ENCODE measurements at places on chromosomes 16 and 17.
A peak's percentile ranks its signal among the peaks of the same experiment; 100 is the strongest.

DNA sequence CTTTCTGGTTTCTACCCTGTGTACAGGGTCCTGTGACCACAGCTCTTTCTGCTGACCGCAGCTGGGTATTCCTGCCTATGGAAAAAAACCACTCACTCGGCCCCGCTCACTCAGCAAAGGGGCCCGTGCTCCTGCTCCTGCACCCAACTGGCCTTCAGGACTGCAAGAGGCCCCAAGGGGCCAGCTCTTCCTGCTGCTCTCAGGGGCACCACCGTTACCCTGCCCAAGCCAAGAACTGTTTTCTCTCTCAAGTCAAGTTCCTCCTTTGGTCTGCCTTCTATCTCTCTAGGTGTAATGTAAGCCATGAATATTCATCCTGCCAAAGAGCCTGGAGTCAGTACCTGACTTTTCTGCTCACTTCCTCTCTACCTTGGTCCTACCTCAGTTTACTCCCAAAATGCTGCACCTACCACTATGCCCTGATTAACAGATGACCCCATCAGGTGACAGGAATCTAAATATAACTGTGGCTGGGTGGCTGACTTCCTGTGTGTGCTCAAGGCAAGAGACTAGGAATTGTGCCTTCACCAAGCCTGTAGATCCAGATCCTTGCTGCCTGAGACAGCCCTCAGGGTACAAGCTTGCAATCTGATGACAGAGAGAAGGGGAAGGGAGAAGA lies 20.4 kb upstream of the SCIMP start:
- DNase-seq = no peak

- peak; percentile 58 for DNase-seq
Measured at GRCh38 chr16:31508706-31509195, 560 bp upstream of the RUSF1 start.

- DNase-seq = no peak
Measured at GRCh38 chr16:68629351-68629910, 15.7 kb upstream of the CDH3 start.

DNA sequence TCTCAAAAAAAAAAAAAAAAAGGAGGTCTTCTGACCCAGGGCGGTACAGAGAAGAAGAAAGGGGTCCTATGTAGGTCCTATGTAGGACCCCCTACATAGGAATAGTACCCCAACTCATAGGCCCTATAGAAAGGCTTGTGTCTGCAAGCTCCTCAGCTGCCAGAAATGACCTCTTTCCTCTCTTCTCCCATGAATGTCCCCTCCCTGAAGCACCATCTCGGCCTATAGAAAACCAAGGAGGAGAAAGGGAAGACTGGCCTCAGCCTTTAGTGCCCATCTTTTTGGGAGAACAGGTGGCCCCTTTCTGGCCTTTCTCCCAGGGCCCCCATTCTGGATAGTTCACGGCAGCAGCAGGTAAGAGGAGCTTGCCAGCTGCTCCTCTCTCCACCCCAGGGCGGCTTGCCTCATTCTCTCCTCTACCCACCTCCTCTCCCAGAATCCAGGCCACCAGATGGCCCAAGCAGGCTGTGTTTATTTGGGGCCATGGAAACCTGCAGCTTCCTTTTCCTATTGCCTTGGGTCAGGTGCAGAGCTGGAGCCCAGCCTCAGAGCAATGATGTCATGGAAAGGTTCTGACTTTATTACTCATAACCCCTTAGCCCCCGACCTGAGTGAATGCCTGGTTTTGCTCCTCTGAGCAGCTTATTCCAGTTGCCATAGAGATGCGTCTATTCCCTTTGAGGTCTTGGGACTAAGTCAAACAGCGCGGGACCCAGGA lies 1.6 kb upstream of the MRPL58 start:
- no peak for DNase-seq

DNA sequence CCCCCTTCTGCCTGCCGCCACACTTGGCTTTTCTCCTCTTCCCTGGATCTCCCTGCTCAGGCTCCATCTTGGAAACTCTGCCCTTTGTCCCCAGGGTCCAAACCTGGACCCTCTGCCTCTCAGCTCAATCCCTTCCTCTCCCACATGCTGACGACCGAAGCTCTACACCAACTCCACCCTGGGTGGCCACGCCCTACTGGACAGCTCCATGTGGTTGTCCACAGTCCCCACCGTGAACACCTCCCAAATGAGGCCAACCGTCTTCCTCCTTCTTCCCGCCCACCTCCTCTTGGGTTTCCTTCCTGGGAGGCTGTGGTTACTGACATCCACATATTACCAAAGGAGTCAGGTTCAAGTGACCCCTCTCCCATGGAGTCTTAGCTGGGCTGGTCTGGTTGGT lies 22.6 kb upstream of the MLKL start:
- no peak for DNase-seq

DNA sequence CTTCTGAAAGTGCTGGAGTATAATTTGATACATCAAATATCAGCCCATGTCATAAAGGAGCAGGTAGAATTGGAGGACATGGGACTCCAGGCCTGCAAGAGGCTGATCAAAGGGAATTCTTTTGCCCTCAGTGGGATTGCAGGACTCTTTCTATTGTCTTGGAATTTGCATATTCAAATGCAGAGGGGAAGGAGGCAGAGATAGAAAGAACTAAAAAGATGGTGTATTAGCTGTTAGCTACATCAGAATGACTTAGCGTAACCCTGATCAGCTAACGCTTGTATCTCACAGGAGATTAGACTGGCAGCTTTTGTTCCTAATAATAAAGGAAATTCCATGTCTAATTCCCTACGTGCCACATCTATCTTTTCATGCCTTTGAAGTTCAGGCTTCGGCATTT lies 1014.7 kb upstream of the RBFOX1 start:
- no peak for DNase-seq

DNA sequence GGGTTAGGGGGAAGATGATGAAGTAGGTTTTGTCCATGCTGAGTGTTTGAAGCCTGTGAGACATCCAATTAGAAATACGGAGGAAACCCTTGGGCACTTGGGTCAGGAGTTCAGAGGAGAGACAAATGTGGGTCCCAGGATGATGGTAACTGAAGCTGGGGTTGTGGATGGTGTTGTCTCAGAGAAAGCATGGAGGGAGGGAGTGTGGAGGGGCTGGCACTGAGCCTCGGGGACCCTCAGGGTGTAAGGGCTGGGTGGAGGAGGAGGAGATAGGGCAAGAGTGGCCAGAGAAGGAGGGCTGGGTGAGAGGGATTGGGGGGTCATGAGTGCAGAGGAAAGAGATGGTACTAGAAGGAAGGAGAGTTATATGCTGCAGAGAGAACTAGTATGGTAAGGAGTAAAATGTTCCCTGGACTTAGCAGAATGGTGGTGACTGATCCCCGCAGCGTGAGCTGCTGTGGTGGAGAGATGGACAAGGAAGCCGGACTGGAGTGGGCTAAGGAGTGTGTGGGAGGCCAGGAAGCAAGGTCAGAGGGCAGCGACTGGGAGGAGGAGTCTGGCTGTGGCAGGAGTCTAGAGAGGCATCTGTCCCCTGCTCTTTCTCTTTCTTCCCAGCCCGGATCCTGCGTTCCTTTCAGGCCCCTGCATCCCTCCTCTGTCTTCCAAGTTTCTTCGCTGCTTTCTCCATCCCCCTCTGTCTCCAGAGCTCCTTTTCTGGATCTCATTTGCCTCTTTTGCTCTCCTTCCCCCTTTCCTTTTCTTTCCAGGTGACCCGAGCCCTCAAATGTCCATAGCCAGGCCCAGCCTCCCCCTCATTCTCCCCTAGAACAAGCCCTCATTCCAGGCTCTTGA lies 3.9 kb upstream of the COL1A1 start:
- peak; percentile 57 for DNase-seq

DNA sequence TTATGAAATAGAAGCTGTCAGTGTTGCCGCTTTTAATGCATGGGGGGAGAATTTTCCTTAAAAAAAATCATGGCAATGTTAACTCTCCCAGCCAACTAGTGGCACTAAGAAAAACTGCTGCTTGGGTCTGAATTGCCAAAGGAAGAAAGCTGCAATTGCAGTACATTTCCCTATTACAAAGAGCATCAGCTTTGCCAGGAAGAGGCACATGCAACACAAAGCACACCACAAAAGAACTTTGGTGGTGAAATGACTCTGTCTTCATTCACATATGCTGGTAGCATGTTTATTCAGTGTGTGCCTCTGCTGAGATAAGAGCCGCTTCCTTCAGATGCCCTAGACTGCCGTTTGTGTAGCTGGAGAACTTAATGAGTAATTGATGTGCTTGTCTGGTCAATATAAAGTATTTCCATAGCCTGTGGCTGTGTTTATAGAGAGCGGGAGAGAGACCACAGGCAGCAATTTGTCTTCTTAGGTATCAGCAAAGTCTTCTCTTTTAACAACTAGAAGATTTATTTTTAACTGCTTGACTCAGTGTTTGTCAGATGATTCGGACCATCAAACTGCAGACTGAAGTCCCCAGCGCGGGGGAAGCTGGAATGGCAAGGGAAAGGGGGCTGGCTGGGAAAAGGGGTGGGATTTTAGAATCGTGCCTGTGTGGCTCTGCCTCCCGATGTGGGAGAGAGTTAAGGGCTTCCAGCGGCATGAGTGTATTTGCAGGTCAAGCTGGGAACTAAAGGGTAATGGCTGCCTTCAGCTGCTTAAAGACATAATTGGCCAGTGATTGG lies 115.1 kb downstream of the MRTFB start:
- peak; percentile 84 for DNase-seq

GRCh38 chr17:63189082-63189481 lies 223.0 kb downstream of the TANC2 start:
- peak; percentile 8 for DNase-seq

DNA sequence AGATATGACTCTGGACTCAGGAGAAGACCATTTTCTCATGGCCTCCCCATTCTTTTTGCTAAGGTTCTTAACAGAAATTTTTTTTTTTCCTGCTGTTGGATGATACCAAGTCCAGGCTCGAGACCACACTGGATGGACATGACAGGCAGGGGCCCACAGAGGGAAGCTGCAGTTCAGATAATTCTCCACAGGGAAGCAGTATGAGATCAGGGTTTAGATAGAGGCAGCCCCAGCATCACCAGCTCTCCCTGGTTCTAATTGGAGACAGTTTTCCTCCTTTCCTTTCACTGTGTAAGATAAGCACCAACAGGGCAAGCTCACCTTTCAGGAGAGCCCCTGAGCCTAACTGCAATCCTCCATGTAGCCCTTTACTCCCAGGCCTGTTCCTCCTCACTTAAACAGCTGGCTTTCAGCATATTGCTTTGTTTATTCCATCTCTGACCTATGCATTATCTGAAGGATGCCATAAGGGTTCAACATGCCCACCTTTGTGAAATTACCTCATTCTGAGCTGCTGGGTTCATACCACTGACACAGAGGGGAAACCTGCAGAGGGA lies 108.1 kb downstream of the SNX11 start:
- no peak for DNase-seq

- DNase-seq = no peak
Measured at GRCh38 chr17:14693382-14693781, 392.5 kb downstream of the HS3ST3B1 start.

DNA sequence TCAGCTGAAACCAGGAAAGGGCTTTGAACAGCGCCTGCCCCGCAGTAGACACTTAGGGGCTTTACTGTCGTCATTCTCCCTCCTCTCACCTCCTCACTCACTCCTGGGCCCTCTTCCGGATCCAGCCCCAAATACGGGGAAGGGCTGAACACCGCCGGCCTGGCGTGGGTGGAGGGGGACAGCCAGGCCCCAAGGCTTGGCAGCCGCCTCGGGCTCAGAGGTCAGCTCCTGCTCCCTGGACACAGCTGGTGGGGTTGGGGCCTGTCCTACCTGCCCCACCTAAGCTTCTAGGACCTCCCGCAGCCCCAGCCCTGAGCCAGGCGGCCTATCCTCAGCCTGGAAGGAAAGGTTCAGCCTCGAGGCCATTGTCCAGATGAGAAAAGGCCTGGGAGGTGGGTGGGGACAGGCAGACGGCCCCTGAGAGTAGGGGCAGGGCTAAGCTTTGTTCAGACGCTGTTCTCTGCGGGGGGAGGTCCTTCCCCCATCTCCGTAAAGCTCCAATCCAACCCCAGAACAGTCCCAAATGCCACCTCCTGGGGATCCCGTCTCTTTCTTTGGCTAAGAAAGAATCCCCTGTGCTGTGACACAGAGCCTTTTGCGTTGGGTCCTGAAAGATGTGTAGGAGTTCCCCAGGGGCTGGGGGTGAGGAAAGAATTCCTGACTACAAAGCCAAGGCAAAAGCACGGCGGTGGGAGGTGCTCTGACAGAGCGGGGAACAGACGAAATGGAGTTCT lies 881 bp upstream of the LLGL1 start:
- DNase-seq = peak; percentile 32

DNA sequence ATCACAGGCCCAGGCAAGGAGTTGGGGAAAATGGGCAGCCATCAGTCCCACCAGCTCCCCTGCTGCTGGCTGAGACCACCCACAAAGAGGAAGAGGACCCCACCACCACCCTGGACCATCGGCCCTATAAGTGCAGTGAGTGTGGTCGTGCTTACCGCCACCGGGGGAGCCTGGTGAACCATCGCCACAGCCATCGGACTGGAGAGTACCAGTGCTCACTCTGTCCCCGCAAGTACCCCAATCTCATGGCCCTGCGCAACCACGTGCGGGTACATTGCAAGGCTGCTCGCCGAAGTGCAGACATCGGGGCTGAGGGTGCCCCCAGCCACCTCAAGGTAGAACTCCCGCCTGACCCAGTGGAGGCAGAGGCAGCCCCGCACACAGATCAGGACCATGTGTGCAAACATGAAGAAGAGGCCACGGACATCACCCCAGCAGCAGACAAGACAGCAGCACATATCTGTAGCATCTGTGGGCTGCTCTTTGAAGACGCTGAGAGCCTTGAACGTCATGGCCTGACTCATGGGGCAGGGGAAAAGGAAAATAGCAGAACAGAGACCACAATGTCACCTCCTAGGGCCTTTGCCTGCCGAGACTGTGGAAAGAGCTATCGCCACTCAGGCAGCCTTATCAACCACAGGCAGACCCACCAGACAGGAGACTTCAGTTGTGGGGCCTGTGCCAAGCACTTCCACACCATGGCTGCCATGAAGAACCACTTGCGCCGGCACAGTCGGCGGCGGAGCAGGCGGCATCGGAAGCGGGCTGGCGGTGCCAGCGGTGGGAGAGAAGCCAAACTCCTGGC lies 3.6 kb downstream of the ZNF646 start:
- DNase-seq = no peak

DNA sequence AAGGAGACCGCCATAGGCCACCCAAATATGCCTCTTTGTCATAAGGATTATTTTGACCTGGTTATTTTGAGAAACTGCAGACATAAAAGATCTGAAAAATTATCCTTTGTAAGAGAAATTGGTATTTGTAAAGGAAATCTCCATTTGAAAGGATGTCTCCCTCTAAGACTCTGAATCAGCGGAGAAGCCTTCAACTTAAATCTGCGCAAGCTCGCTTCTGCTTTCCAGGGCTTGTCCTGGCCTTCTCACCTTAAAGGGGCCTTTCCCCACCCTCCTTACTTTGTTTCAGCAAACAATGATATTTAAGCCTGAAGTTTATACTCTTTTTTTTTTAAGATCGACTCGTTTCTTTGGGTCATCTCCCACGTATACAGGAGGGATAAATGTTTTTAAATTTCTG lies 34.5 kb downstream of the HSBP1 start:
- no peak for DNase-seq

- no peak for DNase-seq
Measured at GRCh38 chr17:29720551-29720950, 97.8 kb upstream of the CORO6 start.

Data from adipocyte (in vitro differentiated cells).